Liver (tissue), 10 donors: ENCODE measurements at places on chromosomes 3 and 15. TPM values are rescaled to one million over a fixed set of nuclear protein-coding genes. Genes with fewer than 3 reads are reported as not detected.

Gene CELF6
- total RNA-seq: 0.92 TPM

Gene LRTM1
- not detected for total RNA-seq

DNA sequence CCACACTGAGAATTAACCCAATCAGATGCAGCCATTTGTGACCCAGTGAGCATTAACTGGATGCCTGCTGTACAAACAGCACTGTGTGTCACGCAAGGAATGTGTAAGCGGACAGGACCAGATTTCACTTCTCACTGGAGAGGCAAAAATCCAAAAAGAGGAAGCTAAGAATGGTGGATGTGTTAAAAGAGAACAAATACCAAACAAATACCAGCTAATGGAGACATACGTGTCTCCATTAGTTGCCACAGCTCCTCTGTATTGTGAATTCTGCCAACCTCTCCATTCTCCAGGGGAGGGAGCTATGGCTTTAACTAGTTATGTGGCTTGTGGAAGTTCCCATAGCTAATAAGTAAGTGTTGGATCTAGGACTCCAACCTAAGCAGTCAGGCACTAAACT lies 2.6 kb downstream of the LTF start:
- H3K27ac ChIP-seq: no peak overlapping the region
- H3K4me3 ChIP-seq: no peak overlapping the region

- no peaks in the 10 kb centered on the region for H3K36me3 ChIP-seq
- H3K27ac ChIP-seq: no peak overlapping the region
- no peaks in the 10 kb centered on the region for H3K27me3 ChIP-seq
- H3K4me1 ChIP-seq: no peaks in the 10 kb centered on the region
Observed at GRCh38 chr3:143362115-143362991, 242.8 kb downstream of the CHST2 start.

DNA sequence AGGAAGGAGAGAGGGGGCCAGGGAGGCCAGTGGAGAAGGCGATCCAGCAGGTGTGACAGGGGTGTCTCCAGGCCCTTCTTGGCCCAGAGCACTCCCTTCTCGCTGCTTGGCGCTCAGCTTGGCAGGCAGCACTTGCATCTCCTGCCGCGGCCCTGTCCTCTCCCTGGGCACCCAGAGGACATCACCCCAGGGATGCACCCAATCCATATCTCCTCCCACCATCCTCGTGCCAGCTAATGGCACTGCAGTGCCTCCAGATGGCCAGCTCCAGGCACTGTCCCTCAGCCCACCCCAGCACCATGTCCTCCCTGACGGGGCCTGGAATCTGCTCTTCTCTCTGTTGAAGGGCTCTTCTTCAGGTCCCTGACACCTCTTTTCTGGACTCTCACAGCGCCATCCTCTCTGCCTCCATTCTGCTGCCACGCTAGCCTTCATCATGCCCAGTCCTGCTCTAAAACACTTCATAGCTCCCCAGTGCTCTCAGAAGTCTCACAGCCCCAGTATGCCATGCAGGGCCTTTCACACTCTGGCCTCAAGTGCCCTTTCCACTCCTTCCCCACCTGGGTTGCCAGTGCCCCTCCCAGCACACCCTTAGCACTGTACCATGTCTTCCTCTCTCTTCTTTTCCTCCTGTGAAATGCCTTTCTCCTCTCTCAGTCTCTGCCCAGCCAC lies 106.8 kb upstream of the SLC6A11 start:
- peaks cover 3% of the 10 kb centered on the region for H3K4me1 ChIP-seq
- H3K4me3 ChIP-seq: no peak overlapping the region
- DNase-seq: no peak
- no peak overlapping the region for H3K27ac ChIP-seq
- H3K27me3 ChIP-seq: peaks cover 11% of the 10 kb centered on the region
- H3K36me3 ChIP-seq: no peaks in the 10 kb centered on the region

DNA sequence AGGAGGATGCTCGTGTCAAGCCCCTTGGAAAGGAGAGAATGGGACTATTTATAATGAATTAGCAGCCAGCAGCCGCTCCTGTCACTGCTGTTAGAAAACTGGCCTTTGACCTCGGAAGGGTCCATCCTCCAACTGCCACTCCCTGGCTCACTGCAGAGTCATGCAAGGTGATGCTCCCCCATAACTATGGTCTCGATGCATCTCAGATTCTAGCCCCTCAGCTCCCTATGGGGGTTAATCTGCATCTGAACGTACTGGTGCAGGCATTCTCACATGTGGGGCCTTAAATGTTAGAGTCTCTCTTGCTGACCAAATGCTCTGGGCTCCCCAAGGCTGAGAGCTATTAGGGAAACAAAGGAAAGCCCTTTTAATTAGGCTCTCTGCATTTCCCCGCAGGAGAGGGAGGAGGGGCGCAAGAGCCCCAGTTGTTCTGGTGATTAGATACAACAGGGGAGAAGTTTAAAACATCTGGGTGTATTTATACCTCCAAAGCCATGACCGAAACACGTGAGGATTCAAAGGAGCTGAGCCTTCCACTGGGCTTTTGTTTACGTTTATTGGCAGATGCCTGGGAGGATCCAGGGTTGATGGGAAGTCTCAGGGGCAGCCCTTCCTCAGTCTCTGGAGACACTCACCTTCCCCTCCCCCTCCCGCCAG lies 182.5 kb downstream of the OPA1 start:
- H3K4me1 ChIP-seq: peaks cover 4% of the 10 kb centered on the region
- H3K27me3 ChIP-seq: no peaks in the 10 kb centered on the region
- no peak overlapping the region for H3K27ac ChIP-seq
- H3K36me3 ChIP-seq: no peaks in the 10 kb centered on the region
- no peak overlapping the region for H3K4me3 ChIP-seq

GRCh38 chr15:70852501-70853317 lies 1.2 kb downstream of the LARP6 start:
- no peaks in the 10 kb centered on the region for H3K36me3 ChIP-seq
- H3K27ac ChIP-seq: no peak overlapping the region
- peaks cover 3% of the 10 kb centered on the region for H3K4me1 ChIP-seq
- H3K4me3 ChIP-seq: no peak overlapping the region

DNA sequence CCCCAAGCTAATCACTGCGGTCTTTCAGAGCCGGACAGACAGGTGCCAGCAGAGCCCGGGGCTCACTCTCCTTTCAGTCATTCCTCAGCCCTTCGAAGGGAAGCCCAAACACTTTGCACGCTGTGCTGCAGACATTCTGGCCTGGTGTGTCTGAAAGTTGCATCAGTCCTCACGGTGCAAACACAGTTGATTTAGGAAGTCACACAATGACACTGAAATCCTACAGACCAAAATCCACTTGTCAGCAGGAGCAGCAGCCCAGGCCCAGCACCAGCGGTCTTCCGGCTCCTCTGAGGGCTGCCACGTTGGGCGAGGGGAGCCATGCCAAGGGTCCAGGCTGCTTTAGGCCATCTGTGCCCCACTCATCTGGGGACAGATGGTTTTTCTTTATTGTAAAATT lies 61.6 kb downstream of the RGMA start:
- no peak overlapping the region for H3K4me3 ChIP-seq
- H3K36me3 ChIP-seq: peaks cover 15% of the 10 kb centered on the region
- H3K4me1 ChIP-seq: peaks cover 52% of the 10 kb centered on the region
- no peaks in the 10 kb centered on the region for H3K27me3 ChIP-seq

DNA sequence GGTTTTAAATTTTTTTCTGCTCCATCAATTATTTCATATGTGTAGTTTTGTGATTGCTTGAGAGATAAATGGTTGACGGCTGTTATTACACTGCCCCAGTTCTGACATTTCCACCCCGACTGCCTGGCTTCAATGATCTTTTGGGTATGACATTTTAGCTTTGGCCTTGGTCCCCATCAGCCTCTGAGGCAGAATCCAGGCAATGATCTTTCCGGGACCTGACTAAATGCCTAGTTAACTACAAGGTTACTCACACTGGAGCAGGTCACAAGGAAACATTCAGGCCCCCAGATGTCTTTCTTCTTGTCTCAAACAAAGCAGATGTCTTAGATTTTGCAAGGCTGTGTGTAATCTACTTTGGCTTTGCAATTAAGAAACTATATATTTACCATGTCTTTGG lies 61.1 kb upstream of the TMCO5A start:
- no peaks in the 10 kb centered on the region for H3K36me3 ChIP-seq
- H3K27ac ChIP-seq: peak overlapping the region; percentile 74
- H3K27me3 ChIP-seq: no peaks in the 10 kb centered on the region
- no peak overlapping the region for H3K4me3 ChIP-seq

DNA sequence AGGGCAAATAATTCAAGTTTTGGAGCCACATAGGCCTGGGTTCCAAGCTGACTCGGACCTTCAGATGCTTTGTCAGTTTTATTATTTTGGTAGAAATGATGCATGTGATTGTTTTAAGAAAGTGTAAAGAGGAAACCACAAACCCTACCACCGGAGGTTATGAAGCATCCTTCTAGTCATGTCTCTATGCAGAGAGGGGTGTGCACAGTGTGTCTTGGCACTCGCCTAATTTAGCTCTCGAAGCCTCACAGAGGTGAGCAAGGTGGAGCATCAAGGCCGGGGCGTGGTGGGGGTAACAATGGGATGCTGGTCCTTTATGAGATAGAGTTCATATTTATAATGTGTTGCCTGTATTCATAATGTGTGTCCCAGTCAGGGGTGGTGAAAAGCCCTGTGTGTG lies 63.7 kb upstream of the SMAD6 start:
- no peak overlapping the region for H3K4me3 ChIP-seq
- H3K36me3 ChIP-seq: no peaks in the 10 kb centered on the region
- no peaks in the 10 kb centered on the region for H3K27me3 ChIP-seq
- H3K4me1 ChIP-seq: peaks cover 20% of the 10 kb centered on the region
- H3K27ac ChIP-seq: no peak overlapping the region

- H3K27me3 ChIP-seq: no peaks in the 10 kb centered on the region
- no peak overlapping the region for H3K27ac ChIP-seq
- no peaks in the 10 kb centered on the region for H3K36me3 ChIP-seq
Observed at GRCh38 chr15:66924889-66925288, 140.5 kb upstream of the SMAD3 start.

GRCh38 chr15:50051811-50052419 lies 67.1 kb downstream of the ATP8B4 start:
- no peak overlapping the region for H3K27ac ChIP-seq
- no peak for DNase-seq
- H3K27me3 ChIP-seq: no peaks in the 10 kb centered on the region
- no peaks in the 10 kb centered on the region for H3K36me3 ChIP-seq
